Hematopoietic multipotent progenitor cell treated with erythropoietin and hydrocortisone succinate and interleukin-3 and kit ligand, for 8 days (in vitro differentiated cells): ENCODE measurements at places on chromosomes 12 and 14.

DNA sequence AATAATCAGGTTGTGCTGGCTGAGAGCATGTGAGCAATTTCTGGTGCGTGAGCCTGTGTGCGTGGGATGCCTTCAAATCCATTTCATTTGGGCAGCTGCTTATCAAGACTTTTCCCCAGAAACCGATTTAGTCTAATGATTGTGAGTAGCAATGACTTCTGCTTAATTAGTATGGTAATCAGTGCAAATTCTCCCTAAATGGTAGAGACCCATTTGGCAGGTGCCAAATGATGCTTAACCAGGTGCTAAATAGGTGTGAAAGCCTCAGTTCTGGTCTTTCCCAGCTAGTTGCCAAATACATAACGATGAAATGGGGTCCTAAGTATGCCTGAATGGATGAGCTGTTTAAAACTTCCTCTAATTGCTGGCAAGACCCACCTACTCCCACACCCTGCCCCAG, 248.4 kb upstream of the CCDC196 start:
- DNase-seq: no peak

DNA sequence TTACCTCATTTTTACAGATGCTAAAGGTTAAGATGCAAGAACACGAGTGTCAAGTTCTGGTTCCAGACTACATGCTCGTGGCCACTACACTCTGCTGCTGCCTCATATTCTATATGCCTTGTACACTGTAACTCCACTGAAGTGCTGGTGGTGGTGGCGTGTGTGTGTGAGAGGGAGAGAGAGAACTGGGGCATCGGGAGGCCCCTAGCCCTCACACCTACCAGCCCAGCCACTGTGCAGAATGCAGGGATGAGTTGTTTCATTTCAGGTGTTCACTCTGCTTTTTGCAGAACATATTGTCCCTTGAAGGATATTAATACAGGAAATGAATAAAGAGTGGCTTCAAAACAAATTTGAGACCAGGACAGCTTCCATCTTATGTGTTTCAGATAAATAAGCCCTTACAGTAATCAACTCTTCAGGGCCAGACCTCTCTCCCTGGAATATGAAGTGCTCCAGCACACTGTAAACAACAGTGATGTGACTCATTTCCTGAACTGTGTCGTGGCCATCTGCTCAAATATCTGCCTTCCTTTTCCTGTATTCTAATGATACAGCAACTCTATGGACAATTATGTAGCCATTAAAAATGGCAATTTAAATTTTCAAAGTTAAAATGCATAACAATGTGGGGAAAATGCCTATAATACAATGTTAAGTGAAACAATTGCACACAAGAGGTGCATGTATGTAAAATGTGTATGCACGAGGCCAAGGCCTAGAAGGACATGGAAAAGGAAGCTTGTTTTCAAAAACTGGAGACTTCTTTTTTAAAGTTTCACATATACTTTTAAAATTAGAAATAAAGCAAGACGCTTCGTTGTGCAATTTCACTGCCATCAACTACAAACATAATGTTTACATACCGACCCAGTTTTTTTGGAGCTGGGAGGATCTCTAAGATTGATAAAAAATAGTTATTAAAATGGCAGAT, 215.4 kb downstream of the PELI2 start:
- peak; percentile 28 for DNase-seq

DNA sequence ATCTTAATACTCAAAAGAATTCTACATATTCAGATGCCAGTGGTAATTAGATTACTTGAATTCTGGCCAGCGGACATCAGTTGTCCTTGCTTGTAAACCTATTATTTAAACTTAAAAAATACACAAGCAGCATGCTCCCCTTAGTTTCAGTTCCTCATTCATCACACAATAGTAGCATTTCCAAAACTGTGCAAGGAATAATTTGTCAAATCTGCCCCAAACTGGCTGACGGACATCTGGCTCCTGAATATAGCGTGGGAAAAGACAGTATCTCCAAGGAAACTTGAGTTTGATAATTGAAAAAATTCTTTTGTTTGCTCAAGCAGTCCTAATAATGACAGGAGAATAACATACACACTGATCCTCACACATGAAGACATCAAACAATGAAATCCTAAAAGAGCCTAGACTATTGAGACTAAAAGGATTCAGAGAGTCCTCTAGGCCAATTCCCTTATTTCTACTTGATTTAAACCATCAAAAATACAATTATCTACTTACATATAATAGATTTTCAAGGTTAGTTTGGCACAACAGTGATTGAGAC, 90.4 kb downstream of the KIF21A start:
- DNase-seq: no peak

- peak; percentile 34 for DNase-seq
Observed at GRCh38 chr14:70213721-70214282, 25.1 kb upstream of the SLC8A3 start.

- DNase-seq: peak; percentile 92
Observed at GRCh38 chr14:21557084-21557901, 22.6 kb downstream of the OR10G3 start.

GRCh38 chr14:89618330-89618708, 201.3 kb upstream of the FOXN3 start:
- peak; percentile 36 for DNase-seq

- DNase-seq: no peak
Observed at GRCh38 chr12:56836317-56836716, 73.2 kb downstream of the HSD17B6 start.

DNA sequence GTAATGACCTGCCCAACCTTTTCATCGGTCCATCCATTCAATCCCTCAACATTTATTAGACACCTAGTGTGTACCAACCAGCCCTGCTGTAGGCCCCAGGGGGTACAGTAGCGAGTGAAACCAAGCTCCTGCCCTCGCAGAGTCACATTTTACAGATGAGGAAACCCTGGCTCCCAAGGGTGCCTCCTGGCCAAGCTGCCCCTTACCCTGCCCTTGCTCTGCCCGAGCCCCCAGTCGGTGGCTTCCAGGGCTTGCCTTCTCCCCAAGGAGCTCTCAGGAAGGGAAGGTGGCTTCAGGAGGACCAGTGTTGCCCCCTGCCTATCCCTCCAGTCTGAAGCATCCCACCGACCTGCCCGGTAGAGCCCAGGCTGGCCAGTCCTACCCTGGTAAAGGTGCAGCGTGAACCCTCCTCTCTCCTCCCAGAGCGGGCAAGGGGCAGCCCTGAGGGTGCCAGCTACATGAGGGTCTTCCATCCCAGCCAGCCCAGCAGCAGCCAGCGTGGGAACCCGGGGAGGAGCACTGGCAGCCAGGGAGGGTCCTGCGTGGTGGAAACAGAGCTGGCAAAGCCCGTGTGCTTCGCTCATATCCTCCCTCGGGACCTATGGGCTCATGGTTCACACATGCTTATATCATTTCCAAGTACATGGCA, 670 bp upstream of the BEGAIN start:
- DNase-seq: no peak

GRCh38 chr12:122668268-122668667, 34.9 kb downstream of the HCAR2 start:
- no peak for DNase-seq

DNA sequence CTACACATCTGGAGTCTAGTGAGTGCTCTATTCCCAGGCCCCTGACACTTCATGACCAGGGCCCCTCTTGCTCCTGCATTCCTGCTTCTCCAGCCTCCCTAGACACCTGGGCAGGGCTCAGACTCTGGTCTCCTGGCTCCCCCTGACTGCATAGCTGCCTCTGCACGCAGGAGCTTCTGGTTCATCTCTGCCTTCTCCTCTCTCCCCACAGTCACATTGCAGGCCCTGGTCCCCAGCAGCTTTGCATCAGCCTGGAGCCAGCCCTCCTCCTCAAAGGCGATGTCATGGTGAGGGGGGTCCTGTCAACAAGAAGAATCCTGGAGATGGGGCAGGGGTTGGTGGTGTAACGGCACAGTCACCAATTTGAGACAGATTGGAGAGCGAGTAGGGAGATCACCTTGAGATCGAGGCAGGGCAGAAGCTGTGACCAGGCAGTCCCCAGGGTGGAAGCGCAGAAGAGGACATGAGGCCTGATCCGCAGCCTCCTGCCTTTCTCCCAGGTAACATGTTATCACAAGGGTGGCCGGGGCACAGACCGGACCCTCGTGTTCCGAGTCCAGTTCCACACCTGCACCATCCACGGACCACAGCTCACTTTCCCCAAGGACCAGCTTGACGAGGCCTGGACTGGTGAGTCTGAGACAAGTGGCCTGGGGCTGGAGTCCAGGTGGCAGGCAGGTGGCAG, 8.1 kb downstream of the TNS2 start:
- no peak for DNase-seq

DNA sequence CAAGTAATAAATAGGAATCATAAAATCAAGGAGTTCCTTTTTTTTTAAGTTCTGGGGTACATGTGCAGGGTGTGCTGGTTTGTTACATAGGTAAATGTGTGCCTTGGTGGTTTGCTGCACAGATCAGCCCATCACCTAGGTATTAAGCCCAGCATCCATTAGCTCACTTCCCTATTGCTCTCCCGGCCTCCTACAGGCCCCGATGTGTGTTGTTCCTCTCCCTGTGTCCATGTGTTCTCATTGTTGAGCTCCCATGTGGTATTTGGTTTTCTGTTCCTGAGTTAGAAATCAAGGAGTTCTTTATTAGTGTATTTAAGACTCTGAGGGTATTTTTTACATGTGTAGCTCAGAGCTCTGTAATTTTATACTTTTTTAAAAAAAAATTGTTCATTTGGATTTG, 86.0 kb downstream of the SCFD1 start:
- no peak for DNase-seq

- DNase-seq: no peak
Observed at GRCh38 chr14:103969961-103970360, 27.6 kb upstream of the RD3L start.

GRCh38 chr14:106586098-106586704, 1059.8 kb downstream of the TMEM121 start:
- DNase-seq: peak; percentile 55

GRCh38 chr12:39846971-39847650, 227.5 kb upstream of the ABCD2 start:
- DNase-seq: no peak

DNA sequence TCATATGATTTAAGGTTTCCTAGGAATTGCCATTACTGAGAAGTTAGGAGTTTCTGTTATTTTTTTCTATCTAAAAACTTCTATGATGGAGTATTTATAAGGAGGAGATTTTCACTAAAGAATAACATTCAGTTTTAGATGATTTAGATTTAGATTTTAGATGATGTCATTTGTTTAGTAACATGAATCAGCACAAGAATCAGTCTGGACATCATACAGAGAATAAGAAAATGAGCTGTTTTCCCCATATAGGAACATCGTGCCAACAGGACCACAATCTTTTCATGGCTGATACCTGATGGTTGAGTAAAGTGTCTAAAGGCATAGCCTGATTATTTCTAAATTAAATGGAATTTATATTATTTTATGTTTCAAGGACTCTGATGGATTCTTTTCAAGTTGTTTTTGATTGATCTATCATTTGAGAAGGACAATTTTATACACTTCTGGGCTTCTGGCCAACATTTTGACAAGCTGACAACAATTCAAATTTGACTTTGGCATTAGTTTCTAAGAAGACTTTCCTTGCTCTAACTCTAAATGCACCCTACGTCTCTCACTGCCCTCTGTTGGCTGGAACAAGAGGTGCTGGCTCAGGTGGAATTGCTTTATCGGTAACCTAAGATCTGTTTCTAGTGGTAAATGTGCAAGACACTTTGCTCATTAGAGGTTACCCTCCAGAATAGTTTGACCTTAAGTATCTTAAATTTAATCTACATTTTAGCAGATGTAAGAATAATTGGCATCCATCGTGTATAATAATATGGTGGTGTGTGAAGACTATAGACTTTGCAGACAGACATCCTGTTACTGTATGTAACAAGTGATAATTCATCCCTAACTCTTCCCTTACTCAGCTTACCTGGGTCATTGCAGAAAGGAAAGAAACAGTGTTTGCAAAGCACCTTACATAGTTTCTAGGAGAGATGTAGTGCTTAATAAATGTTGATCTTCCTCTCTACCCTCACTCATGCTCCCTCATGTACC, 42.8 kb upstream of the CPSF6 start:
- peak; percentile 21 for DNase-seq

DNA sequence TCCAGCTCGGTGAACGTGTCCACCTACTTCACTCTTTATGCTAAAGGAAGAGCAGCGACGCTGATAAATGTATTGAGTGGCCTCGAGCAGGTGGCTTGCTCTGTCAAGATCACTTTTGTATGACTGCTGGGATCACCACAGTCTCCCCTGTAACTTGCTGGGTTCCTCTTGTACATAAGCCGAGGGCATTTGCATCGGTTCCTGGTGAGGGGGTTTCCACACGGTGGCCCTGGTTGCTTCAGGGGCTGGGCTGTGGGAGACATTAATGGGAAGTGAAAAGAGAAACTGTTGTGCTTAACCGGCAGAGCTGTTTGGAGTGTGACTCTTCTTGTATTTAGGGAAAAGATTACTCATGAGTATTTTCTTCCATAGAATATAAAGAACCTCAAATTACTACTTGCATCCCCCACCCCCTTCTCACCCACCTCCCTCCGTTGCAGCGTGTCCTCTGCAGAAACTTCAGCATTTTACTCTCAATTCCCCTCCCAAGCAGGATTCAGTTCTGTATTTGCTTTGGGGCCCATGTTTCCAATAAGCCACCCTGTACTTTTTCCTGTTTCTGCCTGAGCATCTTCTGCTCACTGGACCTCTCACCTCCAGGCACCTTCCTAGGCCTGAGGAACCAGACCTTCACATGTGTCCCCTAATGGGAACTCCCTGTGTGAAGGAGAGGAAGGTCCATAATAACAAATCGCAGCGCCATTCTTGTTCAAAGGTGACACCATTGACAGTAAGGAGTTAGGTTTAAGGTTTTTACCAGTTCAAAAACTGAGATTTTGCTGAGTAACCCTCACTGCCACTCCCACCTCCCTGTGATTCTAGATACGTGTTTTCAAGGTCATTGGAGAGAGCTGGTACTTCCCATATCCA, 187.0 kb downstream of the ETV6 start:
- no peak for DNase-seq

DNA sequence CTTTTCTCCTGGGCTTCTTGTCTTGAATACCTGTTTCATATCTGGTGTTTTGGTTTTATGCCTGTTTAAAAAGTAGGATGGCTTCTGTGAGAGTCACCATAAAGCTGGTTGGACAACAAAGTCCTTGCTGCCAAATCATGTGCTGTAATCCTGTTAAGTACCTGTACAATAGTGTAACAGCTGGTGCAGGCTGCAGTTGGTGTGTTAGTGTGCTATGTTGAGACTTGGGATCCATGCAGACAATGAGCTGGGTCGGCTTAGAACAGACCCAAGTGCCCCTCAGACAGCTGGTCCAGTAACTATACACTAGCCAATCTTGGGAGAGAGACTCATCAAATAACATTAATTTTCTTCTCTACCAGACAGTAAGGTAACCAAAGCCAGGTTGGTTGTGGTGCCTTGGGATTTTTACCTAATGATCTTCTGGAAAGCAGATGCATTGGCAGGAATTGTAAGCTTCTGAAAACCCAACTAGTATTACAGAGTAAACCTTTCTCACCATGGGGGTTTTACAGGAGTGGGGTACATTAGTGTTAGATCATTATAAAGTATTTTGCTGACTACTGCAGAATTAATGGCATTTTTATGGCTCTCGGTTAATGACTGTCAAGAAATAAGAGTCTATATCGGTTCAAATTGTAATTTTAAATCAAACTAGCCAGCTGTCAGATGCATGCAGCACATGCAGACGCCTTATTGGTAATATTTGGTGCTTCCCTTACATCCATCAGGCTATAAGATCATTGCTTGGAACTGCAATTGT, 231.2 kb downstream of the PDZRN4 start:
- no peak for DNase-seq
